ENCODE measurements at places on chromosomes 13 and 19. TPM values are rescaled to one million over a fixed set of nuclear protein-coding genes. Genes with fewer than 3 reads are reported as not detected.

DNA sequence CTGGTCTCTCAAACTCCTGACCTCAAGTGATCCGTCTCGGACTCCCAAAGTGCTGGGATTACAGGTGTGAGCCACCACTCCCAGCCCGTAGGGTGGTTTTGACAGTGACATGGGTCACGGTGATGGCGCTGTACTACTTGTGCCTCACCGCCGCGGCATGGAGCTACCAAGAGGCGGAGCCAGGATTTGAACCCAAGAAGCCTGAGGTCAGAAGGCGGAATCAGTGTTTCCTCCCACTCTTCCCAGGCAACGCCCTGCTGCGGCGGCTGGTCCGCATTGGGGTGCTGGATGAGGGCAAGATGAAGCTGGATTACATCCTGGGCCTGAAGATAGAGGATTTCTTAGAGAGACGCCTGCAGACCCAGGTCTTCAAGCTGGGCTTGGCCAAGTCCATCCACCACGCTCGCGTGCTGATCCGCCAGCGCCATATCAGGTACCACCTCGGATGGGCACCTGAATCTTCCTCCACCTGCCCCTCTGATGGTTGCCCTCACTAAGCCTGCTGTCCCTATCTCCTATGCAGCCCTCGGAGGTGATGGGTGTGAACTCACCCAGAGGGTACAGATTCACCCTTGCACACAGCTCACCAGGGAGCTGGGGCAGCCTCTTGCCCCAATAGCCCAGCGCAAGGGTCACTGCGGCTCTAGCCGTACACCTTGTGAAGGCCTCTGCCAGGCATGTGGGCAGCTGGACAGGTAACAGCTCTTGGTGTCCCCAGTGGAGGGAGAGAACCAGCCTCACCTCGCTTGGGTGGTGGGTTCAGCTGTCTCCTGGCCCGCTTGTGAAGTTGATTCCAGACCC, 5.6 kb downstream of the RPS9 start:
- DNase-seq, result no peak

DNA sequence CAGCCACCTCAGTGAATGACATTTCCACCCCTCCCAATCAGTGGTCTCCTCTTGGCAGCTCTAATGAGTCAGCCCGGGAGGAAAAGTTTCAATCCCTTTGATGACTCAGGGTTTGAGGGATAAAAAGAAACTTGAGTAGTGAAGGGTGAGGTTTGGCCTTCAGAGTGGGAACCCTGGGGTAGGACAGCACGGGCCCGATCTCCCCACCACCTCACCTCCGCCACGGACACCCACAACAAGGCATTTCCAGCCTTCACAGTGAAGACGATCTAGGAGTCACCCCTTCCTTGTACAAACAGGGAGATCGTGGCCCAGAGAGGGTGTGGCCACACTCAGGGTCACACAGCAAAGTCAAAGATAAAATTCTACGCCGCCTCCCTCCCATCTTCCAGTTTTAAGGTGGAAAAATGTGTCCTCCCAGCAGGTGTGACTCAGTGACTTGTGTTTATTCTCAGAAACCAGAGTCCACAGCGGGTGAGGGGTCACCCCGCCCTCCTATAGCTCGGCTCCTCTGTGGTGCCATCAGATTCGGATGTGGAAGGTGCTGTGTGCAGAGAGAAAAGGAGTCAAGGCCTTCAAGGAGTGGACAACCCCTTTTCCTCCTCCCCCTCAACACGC, 12.3 kb downstream of the CIB3 start:
- DNase-seq, result no peak

DNA sequence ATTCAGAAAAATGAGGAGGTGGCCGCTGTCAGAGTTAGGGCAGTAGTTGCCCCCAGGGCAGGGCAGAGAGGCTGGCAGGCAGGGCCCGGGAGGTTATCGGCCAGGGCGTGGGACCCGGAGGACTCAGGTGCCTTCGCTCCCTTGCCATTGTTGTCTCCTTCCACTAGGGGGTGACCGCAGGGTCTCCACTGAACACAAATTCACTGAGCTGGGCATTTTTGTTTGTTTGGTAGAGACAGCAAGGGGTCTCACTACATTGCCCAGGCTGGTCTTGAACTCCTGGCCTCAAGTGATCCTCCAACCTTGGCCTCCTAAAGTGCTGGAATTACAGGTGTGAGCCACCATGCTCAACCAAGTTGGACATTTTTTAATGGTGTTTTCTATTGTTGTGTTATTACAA, 25.1 kb downstream of the CARS2 start:
- no peak for DNase-seq

DNA sequence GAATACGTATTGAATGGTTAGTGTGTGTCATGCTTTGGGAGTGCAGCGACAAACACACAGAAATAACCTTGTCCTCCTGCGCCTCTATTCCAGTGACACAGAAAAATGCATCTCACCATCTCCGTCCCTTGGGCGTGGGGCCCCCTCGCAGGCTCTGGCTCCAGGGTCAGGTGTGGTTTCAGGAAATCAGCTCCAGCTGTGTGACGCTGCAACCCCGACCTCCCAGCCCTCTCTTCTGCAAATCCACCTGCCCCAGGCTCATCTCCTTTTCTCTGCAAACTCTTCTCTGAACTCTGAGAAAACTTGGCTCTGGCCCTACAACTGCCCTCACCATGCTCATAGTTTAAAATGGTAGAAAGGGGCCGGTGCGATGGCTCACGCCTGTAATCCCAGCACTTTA, 51.3 kb upstream of the ZNF536 start:
- DNase-seq, result no peak

Gene TMEM238
- total RNA-seq, result 12.7 TPM
